ENCODE measurements at places on chromosomes 7 and 10.

DNA sequence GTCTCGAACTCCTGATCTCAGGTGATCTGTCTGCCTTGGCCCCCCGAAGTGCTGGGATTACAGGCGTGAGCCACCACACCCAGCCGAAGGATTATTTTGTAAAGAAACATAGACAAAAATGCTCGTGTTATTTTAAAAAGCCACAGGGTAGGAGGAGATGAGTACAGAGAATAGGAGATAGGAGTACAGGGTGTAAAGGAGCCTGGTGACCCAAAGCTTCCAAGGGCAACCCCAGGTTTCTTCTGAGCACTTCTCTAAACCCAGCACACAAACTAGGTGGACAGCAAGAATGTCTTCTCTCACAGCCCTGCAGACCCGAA, 54.7 kb downstream of the ZNF467 start:
- DNase-seq = no peak

GRCh38 chr7:133056370-133057238, 25.3 kb downstream of the CHCHD3 start:
- no peak for DNase-seq

- no peak for DNase-seq
Measured at GRCh38 chr10:110426294-110427181, 71.2 kb upstream of the DUSP5 start.

GRCh38 chr10:57333880-57334279, 933.8 kb downstream of the IPMK start:
- no peak for DNase-seq

DNA sequence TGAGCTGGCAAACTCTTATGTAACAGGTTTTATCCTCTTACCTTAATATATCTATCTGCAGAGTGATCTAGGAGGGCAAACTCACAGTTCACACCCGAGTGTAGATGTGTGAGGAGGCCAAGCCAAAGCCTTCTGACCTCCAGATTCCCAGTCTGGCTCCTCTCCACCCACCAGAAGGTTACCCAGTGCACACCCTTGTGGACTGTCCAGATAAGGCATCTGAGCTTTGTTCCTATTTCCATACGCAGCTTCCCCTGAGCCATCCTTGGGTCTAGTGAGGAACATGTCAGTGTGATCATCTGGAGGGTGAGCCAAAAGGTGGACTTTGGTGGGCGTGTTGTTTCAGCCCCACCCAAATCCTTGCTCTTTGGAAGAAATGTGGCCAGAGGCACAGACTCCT, 203.0 kb upstream of the MEOX2 start:
- DNase-seq = no peak

GRCh38 chr7:95972523-95972922, 200.2 kb downstream of the DYNC1I1 start:
- no peak for DNase-seq

GRCh38 chr10:25818751-25819150, 115.3 kb upstream of the MYO3A start:
- DNase-seq = no peak

GRCh38 chr7:6237011-6237410, 35.4 kb downstream of the CYTH3 start:
- no peak for DNase-seq

- DNase-seq = no peak
Measured at GRCh38 chr10:127298381-127298780, 102.0 kb upstream of the INSYN2A start.

DNA sequence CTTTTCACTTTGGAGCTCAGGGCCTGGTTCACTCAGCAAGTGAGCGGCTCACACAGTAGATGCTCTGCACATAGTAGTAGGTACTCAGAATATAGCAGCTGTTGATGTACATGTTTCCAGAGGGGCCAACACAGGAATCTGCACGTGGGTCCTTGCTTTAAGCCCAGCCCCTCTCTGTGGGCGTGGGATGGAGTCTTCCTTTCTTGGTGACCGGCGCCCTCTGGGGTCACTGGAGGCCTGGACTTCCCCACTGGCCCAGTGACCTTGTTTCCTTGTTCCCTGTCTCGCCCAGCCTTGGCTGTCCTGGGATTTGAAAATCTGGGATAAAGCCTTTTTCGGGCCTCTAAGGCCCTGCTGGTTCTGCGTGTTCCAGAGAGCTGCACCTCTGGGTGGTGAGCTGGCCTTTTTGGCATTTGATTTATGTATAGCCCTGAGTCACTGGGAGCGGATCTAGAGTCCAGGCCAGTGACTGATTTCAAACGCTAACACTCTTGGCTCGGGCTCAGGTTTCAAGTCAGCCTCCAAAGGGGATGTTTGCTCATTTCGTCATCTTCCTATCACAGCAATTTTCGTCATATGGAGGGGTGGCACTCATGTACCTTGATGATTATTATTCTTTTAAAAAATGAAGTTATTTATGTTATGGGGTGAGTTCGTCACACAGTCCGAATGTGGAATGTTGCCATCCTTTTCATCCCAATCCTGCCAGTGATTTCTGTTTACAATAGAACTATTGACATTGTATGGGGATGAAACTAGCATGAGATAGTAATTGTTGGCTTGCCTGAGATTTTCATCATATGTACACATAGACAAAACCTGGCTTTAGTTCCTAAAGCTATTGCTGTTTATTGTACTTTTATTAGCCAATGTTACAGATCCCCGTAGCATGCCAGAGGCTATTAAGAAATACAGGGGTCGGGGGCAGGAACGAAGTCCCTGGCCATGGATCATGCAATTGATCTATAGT, 65.5 kb downstream of the CUX1 start:
- DNase-seq = no peak

GRCh38 chr10:126263006-126263676, 125.1 kb downstream of the ADAM12 start:
- DNase-seq = no peak

- DNase-seq = no peak
Measured at GRCh38 chr7:36677769-36678437, 46.4 kb downstream of the AOAH start.

DNA sequence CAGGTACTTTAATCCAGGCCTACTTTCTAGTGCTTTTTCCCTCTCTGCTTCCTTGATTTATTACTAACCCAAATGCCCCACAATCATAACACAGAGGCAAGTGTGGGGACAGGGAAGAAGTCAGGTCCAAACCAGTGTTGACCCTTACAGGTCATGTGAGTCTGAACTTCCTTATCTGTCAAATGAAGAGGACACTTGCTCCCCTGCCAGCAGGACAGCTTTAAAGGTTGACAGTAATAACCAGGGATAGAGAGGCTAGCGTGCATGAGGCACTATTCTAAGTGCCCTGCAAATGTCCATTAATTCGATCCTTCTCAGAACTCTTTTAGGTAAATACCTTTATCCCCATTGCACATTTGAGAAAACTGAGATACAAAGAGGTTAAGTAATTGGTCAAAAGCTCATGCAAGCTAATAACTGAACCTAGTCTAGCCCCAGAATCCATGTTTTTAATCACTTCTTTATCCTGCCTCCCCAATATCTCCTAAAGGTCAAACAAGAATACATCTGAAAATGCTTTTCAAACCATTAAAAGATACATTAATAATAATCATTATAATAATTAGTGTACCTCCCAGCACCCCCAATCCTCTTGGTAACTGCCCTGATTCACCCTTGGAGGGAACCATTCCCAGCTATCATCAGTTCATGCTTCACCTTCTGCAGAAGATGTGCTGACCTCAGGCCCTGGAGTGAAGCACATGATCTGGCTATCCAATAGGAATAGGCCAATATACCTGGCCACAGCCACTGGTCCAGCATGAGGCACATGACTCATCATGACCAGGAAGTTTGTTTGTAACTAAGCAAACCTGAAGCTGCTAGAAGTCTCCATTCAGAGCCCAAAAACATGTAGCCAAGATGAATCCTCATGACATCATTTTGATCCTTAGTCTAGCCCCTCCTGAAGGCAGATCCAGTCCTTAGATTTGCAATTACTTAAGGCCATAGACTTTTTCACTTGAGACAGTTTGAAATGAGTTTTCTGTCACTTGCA, 40.7 kb downstream of the SGMS1 start:
- DNase-seq = no peak

DNA sequence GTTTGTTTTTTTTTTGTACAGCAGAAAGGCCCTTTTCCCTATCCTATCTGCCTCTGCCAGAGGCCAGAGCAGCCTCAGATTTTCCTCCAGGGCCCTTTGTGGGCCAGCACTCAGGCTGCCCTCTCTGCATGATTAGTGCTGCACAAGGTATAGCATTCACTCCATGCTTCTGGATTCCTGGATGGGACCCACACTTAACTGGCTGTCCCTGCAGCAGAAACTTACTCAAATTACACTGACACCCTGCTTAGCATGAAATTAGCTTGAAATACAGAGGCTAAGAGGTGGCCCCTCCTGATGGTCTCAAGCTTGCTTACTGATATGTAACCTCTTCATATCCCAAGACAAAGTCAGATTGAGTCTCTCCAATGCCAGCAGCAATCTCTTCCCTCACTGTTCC, 239.3 kb downstream of the SORCS1 start:
- no peak for DNase-seq

- DNase-seq = no peak
Measured at GRCh38 chr10:3623746-3624145, 161.3 kb downstream of the KLF6 start.

GRCh38 chr10:48658243-48658974, 26.3 kb upstream of the WDFY4 start:
- no peak for DNase-seq

GRCh38 chr10:27826369-27826768, 80.8 kb upstream of the MKX start:
- DNase-seq = no peak

GRCh38 chr10:80168679-80169380, 36.3 kb downstream of the PLAC9 start:
- DNase-seq = no peak

DNA sequence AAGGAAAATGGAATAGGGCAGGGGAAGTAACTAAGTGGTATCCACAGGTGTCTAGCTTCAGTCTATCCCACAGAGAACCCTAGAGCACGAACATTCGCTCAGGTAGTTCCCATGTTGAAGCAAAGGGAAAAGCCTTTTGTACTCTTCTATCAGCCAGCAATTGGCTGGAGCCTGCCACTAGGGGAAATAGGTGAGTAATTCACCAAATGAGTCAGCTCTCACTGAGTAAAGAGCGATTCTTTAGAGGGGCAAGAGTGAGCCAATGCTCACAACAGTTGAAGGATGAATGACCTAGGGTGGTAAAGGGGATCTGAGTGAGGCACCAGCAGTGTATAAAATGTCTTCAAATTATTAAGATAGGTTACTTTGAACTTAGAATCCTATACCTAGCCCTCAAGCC, 94.1 kb upstream of the ZNF800 start:
- no peak for DNase-seq

- no peak for DNase-seq
Measured at GRCh38 chr7:590731-591551, 71.3 kb upstream of the PDGFA start.

DNA sequence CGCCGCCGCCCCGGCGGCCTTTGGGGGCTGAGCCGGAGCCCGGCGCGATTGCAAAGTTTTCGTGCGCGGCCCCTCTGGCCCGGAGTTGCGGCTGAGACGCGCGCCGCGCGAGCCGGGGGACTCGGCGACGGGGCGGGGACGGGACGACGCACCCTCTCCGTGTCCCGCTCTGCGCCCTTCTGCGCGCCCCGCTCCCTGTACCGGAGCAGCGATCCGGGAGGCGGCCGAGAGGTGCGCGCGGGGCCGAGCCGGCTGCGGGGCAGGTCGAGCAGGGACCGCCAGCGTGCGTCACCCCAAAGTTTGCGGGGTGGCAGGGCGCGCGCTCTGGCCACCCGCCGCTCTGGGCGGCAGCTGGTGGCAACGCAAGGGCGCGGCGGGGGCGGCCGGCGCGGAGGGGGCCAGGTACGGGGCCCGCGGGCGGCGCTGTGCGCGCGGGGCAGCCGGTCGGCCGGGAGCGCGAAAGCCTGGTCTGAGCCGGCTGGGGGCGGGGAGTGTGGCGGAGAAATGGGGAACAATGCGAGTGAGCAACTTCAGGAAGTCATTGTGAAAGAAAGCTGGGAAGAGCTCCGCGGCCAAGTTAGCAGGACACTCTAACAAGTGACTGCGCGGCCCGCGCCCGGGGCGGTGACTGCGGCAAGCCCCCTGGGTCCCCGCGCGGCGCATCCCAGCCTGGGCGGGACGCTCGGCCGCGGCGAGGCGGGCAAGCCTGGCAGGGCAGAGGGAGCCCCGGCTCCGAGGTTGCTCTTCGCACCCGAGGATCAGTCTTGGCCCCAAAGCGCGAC, at the start of gene IKZF1:
TSS of gene IKZF1 (plus strand) at position 588 of the 782 bp plus-strand sequence. CDS start 14,346 bp downstream, outside the sequence.
- peak; percentile 25 for DNase-seq

DNA sequence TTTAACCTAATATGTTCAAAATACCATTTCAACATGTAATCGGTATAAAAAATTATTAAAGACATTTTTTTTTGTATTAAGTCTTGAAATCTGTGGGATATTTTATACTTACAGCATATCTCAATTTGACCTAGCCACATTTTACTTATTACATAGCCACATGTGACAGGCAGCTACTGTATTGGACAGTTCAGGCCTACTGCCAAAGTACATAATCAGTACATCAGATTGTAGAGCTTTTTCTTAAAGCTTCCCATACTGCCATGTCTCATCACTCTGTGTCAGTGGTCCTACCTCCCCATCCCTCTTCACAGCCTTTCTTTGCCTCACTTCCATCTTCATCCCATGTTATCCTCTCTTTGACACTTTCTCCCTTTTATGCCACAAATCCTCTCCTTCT, 43.0 kb downstream of the LOXL4 start:
- DNase-seq = no peak

DNA sequence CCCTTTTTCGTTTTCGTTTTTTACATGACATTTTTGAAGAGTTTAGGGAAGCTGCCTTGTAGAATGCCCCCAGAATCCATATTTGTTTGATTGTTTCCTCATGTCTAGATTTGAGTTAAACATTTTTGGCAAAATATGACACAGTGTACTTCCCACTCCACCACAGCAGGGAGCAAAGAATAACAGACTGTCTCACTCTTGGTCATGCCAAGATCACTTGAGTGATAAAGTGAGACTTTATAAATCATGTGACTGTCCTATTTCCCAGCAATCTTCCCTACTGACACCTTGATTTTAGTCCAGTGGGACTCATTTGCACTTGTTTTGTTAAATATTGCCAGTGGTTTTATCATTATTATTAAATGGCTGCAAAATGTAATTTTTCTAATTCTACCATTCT, 44.4 kb upstream of the USP6NL start:
- DNase-seq = no peak

GRCh38 chr10:45075216-45075615, 74.5 kb downstream of the ZNF22 start:
- DNase-seq = no peak
